Neural crest cell (in vitro differentiated cells): ENCODE measurements at places on chromosomes 11 and 22. TPM values are rescaled to one million over a fixed set of nuclear protein-coding genes. Genes with fewer than 3 reads are reported as not detected.

Gene ANO1
- 0.27 TPM in 1 of 2 replicates, not detected in the other for total RNA-seq

Gene LGR4
- 45.3 and 51.5 TPM in 2 replicates for total RNA-seq

- DNase-seq = no peak
Observed at GRCh38 chr22:48695251-48695650, 1132.4 kb downstream of the BRD1 start.

DNA sequence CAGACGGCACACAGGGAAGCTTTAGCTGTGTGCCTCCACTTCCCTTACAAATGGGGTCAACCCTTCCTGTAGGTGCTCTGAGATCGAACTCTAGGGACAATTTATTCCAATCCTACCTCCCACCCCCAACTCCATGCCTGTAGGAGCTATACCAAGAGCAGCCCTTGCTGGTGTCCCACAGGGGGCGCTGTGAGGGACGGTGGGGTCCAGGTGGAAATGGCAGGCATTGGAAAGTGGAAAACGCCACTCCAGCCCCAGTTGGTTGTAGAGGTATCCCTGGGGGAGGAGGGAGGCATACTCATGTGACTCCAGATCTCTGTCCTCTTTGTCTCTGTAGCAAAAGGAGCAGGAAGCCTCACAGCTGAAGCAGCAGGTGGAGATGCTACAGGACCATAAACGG, 161.3 kb downstream of the MYO18B start:
- peak; percentile 15 for DNase-seq

GRCh38 chr11:122120096-122120495, 4.1 kb upstream of the BLID start:
- no peak for DNase-seq

GRCh38 chr11:103862094-103862801, 174.2 kb upstream of the DDI1 start:
- DNase-seq = no peak

DNA sequence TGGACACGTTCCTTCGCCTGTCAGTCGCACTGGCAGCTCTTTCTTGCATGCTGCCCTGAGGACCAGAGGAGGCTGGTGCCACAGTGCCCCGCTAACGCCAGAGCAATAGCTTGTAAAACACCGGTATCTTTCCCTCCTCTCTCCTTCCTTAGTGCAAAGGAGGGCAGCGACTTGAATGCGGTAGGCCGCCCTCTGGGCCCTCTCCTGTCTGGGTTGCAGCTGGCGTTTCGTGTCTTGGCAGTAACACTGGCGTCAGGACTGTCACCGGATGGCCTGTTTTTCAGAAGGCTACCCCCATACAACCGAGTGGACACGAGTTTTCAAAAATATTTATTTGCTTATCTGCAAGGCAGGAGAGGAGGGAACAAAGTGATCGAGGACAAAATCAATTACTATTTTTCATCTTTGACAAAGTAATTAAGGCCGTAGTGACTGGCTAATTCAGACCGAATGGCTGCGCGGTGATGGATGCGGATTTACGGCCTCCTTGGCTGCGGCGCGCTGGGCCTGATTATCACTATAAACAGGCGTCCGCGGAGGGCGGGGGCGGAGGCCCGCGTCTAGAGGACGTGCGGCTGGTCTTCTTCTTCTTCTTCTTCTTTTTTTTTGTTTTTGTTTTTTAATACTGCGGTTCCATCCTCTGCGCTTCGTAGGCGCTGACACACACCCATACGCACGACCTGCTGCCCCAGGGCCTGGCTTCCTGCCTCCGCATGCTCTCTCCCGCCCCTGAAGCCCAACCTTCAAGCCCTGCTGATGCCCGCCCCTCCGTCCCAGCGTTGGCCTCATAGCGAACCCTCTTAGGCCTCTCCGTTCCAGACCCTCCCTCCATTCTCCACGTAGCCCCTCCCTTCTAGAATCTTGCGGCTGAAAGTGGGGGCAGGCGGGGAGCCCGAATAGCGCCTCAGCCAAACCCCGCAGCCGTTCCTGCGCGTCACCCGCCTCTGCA, 2.9 kb upstream of the SLC6A5 start:
- no peak for DNase-seq
